NCI-H2029 (cell line): ENCODE measurements at places on chromosomes 12 and 14.
A peak's percentile ranks its signal among the peaks of the same experiment; 100 is the strongest.

- DNase-seq, result no peak
These were observed 241.0 kb upstream of the NPAS3 start for GRCh38 chr14:32697704-32698103.

GRCh38 chr12:25876383-25877045 lies 82.0 kb upstream of the RASSF8 start:
- DNase-seq, result no peak

DNA sequence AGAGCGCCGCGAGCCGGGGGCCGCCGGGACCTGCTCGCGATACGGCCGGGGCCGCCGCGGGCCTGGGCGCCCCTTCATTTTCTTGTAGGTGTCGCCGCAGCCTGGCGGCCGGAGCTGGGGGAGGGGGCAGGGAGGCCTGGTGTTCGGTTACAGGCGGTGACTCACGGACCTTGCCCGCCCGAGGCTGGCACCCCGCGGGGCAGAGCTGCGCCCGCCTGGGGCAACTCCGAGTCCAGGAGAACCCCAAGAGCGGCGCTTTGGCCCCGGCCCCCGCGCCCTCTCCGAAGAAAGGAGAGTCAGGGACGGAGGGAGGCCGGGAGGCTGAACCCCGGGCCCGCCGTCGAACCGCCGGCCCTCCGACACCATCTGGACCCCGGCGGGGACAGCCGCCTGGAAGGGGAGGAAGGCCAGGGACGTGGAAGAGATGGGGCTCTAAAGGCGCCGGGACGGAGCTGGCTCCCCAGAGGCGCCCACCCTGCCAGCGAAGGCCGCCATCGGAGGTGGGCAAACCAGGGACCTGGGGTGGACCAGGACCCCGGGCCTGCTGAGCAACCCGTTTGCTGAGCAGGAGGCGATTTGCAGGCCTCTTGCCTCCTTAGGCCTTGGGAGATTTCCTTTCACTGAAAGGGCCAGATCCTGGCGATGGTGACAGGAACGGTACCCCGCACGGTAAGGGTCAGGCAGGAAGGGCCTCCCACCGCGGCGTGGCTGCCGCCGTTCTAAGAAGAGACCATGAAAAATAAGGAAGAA lies 843 bp upstream of the NUAK1 start:
- peak; percentile 54 for DNase-seq

DNA sequence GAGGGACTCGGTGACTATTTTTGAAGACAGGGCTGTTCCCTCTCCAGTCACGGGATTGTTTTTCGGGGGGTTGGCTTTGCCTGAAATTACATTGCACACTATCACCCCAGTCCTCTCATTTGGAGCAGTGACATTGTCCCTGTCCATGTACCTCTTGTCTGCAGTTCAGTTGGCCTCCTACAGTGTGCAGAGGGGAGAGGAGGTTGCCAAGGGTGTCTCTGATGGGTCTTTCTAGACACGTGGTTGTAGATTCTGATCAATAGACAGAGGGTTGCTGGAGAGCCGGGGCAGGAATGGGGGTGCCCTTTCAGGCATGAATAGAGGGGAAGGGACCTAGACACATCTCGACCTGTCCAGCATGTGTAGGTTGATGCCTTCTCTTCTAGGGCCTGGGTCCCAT lies 1.2 kb downstream of the TMEM120B start:
- DNase-seq, result no peak

DNA sequence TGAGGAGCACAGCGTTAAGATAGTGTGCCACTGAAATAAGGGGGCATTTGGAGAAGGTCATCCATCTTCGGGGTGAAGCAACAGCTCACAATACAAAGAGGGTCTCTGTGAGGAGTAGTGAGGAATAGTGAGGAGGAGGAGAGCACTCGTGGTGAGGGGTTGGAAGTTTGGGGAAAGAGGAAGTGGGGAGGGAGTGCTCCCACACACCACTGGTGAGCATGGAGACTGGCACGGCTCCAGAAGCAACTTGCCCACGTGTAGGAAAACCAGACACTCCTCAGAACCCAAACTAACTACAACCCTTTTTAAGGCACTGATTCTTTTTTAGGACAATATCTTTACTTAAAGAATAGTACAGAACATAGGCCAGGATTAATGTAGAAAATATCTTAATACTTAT lies 48.9 kb downstream of the GALNT8 start:
- no peak for DNase-seq

GRCh38 chr12:71250166-71250565 lies 92.4 kb upstream of the TSPAN8 start:
- no peak for DNase-seq

- DNase-seq, result no peak
These were observed 220.3 kb downstream of the ASCL1 start for GRCh38 chr12:103177639-103178255.

- no peak for DNase-seq
These were observed 58.4 kb upstream of the OTX2 start for GRCh38 chr14:56868660-56869059.

DNA sequence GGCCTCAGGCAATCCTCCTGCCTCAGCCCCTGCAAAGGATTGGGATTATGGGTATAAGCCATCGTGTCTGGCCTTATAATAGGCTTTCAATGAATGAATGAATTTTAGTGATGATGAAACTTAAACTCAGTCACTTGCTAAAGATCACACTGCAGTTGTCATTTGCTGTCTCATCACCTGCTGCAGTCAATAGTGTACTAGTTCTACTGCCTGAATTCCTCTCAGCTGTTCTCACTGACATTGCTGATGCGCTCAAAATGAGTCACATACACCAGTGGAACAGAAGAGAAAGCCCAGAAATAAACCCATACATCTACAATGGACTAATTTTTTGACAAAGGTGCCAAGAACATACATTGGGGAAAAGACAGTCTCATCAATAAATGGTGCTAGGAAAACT lies 5.6 kb upstream of the SYNJ2BP start:
- no peak for DNase-seq

DNA sequence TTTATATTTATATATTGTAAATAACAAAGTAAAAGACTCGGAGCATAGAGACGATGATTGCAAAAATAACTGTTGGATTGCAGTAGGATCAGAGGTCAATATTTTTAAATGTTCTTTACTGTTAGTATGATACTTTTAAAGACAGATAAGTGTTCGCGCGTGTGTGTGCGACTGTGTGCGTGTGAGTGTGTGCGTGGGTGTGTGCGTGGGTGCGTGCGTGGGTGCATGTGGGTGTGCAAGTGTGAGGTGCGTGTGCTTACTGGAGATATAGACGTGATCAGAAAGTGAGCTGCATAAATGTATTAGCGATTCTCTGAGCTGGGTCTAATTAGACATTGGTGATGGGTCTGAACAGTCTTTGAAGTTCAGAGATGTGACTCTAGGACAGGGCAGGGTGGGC lies 142.9 kb downstream of the RIMBP2 start:
- DNase-seq, result no peak

DNA sequence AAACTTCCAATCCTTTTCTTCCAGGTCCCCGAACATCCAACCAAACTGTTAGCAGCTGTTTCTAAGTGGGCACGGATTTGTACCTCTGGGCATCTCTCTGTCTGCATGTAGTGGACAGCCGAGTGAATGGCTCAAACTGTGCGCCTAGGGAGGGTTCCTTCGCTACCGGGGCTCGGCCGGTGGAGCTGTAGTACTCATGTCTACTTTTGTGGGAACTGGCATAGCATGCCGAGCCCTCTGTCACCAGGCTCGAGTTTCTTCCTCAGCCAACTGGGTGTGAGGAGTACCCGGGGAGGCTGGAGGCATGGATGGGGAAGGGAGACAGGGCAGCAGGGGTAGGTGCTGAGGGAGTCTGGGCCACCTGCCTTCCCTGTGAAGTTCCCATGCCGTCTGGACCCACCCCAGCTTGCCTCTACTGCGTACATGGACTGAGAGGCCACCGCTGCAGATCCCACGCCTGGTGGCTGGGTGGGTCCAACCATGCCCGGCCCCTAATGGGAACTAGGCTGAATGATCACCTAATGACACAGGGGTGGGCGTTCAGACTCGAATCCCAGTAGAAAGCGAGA lies 23.0 kb downstream of the TNFAIP2 start:
- DNase-seq, result no peak

GRCh38 chr12:46379352-46379751 lies 6.8 kb upstream of the SLC38A2 start:
- DNase-seq, result no peak

GRCh38 chr14:30333934-30334333 lies 225.0 kb upstream of the G2E3 start:
- no peak for DNase-seq

- no peak for DNase-seq
These were observed 31.1 kb downstream of the SLC38A4 start for GRCh38 chr12:46794593-46795190.

GRCh38 chr12:100503228-100503628 lies 29.6 kb downstream of the NR1H4 start:
- DNase-seq, result no peak

GRCh38 chr12:103523771-103524170 lies 28.0 kb upstream of the C12orf42 start:
- no peak for DNase-seq

GRCh38 chr12:89765959-89766824 lies 57.6 kb upstream of the ATP2B1 start:
- DNase-seq, result no peak

- peak; percentile 32 for DNase-seq
These were observed 158.4 kb downstream of the KLHL28 start for GRCh38 chr14:44803239-44803905.

GRCh38 chr12:58346032-58346632 lies 404.8 kb downstream of the ATP23 start:
- peak; percentile 9 for DNase-seq

DNA sequence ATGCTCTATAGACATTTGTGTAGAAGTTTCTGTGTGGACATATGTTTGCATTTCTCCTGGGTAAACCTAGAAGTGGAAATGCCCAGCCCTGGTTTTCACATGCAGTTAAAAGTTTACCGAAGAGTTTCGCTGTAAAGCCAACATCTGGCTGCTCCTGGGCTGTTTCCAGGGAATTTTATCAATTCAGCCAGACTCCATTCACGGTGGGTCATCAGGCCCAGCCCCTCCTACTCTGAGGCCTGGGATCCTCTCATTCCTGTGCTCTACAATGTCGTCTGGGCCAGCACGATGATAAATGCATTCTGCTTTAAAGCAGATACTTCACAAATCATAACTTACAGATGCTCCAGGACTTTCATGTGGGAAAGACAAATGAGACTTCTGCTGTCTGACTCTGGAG lies 7.1 kb downstream of the NUAK1 start:
- DNase-seq, result no peak

DNA sequence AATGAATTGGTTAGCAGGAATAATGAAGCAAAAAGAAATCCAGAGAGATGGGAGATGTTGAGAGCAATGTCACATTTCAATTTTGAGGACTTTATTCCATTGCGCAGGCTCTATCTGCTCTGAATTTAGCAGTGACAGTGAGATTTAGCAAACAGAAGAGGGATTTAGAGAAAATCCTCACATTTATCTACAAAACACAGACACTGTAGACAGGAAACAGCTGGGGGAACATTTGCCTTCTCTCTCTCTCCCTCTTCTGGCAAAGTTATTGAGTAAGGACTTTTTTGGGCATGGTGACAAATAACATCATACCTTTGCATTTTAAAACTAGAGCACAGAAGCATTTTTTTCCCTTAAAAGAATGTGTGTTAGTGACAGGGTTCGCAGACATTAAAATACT lies at the start of gene IGF1:
Gene IGF1, minus strand, starts transcription at position 158 of the 400 bp plus-strand sequence. CDS start 182 bp downstream, outside the sequence.
- no peak for DNase-seq

GRCh38 chr14:49962621-49963020 lies 69.7 kb downstream of the ARF6 start:
- no peak for DNase-seq

GRCh38 chr12:76193961-76194360 lies 109.5 kb upstream of the NAP1L1 start:
- DNase-seq, result no peak

GRCh38 chr12:120562906-120563305 lies 18.3 kb downstream of the POP5 start:
- no peak for DNase-seq

DNA sequence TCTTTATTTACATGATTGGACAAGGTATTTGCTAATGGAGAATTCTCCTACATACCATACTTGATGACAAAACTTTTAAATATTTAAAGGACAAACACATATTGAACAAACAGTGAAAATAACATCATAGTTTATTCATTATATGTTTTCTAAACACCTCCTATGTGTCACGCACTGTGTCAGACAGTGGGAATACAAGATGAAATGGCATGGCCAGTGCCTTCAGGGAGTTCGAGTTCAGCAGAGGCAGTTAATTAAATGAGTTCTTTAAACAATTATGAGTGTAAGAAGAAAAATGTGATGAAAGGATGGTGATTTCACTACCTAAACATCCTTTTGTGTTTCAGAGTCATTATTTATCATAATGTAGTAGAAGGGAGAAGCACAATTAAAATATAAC lies 159.8 kb downstream of the KCNH5 start:
- DNase-seq, result no peak

GRCh38 chr12:73361156-73361863 lies 1089.1 kb downstream of the TRHDE start:
- DNase-seq, result no peak

GRCh38 chr14:98470663-98471062 lies 801.3 kb downstream of the BCL11B start:
- no peak for DNase-seq

- DNase-seq, result no peak
These were observed 7.8 kb upstream of the MTERF2 start for GRCh38 chr12:106994579-106995220.

- no peak for DNase-seq
These were observed 21.3 kb downstream of the MYBPC1 start for GRCh38 chr12:101616027-101616494.

DNA sequence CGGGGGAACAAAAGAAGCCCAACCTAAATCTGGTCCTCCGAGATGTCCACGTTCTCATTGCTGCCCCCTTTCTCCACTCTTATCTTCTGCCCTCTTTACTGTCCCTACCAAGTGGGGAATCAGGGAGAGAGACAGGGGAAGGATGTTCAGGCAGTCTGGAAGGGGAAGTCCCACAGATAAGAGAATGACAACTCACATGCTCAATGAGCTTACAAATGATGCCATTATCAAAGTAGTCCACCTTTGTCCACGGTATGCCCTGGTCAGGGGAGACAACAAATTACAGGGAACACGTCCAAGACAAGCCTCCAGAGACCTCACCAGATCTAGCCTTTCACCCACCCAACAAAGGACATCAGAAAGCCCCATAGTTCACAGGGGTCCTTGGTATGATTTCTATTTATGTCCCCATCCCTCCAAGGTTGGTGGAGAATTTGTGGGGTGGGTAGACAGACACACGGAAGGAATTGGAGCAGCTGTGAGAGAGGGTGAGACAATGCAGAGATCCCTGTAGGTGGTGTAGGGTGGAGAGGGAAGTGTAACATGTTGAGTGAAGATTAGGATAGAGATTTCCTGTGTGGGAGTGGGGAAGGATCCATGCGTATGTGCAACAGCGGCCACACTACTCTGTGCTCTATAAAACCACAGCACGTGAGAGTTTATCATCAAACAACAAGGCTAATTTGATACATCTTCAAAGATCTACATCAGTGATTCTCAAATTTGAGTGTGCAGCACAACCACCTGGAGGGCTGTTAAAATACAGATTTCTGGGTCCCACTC lies 10.7 kb downstream of the MYO1A start:
- no peak for DNase-seq

GRCh38 chr14:51653079-51653774 lies 1.5 kb downstream of the FRMD6 start:
- DNase-seq, result no peak

GRCh38 chr12:11108862-11109261 lies 16.7 kb upstream of the TAS2R43 start:
- DNase-seq, result no peak

GRCh38 chr12:112325622-112326207 lies 56.5 kb downstream of the HECTD4 start:
- DNase-seq, result no peak
